Vagina (tissue), 2 donors: ENCODE measurements at places on chromosomes 13 and 19.

DNA sequence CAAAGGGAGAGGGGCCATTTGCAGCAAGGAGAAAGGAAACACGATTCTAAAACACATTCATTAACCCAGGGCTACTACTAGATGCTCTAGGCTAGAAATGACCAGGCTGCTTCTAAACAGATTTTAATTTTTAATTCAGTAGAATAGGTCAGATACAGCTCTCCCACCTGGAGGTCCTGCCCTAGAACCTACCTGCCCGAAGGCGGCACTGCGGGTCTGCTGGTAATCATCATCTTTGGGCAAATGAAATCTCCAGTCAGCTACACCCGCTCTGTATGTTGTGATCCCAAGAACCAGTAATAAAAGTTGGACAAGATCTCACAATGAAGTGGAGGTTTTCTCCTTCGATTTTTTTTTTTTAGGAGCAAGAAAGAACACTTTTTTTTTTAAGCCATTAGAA, 345.3 kb downstream of the ENOX1 start:
- no peak for DNase-seq

DNA sequence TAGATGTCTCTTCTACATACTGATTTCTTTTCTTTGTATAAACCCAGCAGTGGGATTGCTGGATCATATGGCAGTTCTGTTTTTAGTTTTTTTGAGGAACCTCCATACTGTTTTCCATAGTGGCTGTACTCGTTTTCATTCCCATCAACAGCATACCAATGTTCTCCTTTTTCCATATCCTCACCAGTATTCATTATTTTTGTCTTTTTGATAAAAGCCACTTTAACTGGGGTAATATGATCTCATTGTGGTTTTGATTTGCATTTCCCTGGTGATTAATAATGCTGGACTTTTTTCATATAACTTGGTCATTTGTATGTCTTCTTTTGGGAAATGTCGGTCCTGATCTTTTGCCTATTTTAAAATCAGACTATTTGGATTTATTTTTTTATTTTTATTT, 108.5 kb downstream of the PAN3 start:
- DNase-seq = no peak

- no peak for DNase-seq
These were observed 20.7 kb downstream of the TDRD3 start for GRCh38 chr13:60417734-60418133.

- DNase-seq = no peak
These were observed at the start of gene SLC8A2 for GRCh38 chr19:47471733-47472457. Gene SLC8A2 (minus strand): TSS chr19:47471893. CDS start chr19:47466403, 5,490 bp downstream.

DNA sequence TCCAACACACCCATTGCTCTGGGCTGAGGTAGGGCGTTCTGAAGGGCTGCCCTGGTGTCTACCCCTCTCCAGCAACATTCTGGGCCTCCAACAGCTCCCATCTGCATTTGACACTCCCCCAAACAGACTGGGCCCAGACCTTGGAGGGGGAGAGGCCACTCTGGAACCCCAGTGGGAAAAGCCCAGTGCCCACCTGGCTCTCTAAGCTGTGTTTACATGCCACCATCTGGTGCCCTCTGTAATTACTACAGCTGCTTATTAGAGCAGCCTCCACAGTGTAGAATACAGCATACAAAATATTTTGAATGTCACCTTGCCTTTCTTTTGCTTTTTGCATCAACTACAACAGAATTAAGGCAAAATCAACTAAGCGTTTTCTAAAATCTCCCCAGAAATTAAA, 35.8 kb upstream of the TM9SF2 start:
- DNase-seq = no peak
